ENCODE measurements at places on chromosomes 4 and X.

DNA sequence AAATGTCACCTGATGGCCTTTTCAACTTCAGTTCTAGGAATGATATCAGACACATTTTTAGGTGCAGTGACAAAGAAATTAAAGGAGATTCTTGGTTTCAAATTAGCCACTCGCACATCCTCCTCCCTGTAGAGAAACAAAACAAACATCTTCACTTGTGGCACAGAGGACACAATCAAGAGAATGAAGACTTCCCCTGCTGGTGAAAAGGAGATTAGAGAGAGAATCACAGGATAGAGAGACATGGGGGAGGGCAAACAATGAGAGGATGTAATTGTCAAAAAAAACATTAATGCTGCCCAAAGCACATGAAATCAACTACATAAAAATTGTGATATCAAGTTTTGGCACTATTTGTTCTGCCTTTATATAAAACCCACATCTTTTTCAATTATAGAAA lies 34.5 kb downstream of the ACE2 start:
- no peak for DNase-seq

DNA sequence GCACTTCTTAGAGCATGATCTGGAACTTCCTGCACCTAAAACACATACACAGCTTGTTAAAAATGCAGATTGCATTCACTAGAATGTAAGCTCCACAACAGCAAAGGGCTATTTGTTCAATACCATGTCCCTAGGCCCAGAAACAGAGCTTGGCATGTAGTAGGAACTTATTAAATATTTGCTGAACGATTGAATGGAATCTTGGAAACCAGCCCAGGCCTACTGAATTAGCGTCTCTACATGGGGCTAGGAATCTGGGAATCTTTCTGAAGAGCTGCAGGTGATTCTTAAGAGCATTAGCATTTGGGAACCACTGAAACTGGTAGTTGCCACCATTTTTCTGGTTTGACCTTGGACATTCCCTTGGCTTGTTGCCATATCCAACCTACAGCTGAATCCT lies 234.1 kb downstream of the STIM2 start:
- no peak for DNase-seq

DNA sequence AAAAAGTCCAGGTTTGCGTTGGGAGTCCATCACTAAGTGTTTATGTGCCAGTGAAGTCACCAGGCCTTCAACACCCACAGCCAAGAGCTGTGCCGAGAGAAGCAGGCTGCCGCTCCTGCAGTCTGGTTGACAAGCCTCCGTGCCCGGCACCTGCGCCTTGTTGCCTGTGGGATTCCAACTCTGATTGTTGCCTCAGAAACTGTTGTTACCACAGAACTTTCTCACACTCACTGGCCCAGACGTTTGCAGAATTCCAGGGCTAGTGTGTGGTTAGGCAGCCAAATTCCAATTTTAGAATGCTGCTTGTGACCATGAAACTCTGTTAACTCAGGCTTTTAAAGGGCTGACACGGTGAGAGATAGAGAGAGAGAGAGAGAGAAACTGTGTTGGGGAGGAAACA lies 119.5 kb upstream of the LIMCH1 start:
- DNase-seq = no peak

- DNase-seq = no peak
Observed at GRCh38 chr4:1638873-1639272, 45.2 kb downstream of the FAM53A start.

GRCh38 chr4:143402776-143403552 lies 66.3 kb downstream of the GAB1 start:
- no peak for DNase-seq

- no peak for DNase-seq
Observed at GRCh38 chr4:138235419-138235952, 6.7 kb downstream of the SLC7A11 start.

DNA sequence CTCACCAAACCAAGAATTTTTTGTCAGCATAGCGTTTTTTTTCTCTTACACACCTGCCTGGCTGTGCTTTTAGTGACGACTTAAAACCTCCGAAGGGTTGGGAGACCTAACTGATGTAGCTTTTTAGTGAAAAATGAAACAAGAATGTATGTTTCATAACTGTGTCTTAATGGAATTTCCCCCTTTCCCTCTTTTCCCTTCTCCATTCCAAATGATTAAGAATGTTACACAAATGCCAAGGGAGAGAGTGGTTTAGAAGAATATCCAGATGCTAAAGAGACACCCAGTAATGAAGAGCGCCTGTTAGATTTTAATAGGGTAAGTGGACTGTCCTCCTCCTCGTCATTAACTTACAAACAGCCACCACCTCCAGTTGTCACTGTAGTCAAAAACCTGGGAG lies 33.2 kb upstream of the TBC1D14 start:
- DNase-seq = no peak

DNA sequence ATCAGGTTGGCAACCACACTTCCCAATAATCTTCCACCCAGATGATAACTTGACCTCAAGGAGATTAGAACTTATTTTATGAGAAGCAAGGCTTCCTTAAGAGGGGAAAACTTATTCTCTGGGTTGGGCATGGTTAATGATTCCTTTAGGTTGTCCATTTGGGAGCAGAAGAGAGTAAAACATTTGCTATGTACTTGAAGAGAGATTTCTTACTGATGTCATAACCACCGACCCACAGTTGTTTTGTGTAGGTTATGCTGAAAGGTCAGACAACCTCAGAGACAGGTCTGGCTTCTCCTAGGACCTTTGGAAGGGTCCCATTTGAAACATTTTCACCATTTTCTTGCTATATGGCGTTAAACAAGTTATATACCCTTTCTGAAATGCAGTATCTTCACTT lies 56.1 kb downstream of the FAM114A1 start:
- no peak for DNase-seq

- no peak for DNase-seq
Observed at GRCh38 chr4:71011451-71011850, 18.0 kb downstream of the DCK start.

GRCh38 chr4:74357965-74358364 lies 7.0 kb upstream of the EREG start:
- no peak for DNase-seq

GRCh38 chr4:121717680-121718237 lies 21.0 kb upstream of the ANXA5 start:
- no peak for DNase-seq

- DNase-seq = no peak
Observed at GRCh38 chr4:77599378-77599777, 6.2 kb upstream of the CXCL13 start.

- DNase-seq = no peak
Observed at GRCh38 chrX:26915064-26915463, 548.1 kb downstream of the PPP4R3C start.

DNA sequence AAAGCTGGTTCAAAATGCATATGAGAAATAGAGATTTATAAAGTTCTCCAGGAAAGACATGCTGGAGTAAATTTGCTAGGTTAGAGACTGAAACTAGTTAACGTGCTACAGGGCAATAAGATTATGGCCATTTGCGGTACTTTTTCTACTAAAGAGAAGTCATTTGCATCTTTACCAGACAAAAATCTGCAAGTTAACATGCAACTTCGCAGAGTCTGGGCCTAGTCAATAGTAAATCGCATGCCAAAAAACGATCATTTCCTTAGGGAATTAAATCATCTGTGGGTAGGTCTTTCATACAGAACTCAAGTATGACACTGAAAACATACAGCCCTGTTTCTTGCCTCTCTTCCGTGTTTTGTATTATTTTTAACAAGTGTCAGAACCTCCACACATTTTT lies 32.8 kb upstream of the REST start:
- DNase-seq = no peak

DNA sequence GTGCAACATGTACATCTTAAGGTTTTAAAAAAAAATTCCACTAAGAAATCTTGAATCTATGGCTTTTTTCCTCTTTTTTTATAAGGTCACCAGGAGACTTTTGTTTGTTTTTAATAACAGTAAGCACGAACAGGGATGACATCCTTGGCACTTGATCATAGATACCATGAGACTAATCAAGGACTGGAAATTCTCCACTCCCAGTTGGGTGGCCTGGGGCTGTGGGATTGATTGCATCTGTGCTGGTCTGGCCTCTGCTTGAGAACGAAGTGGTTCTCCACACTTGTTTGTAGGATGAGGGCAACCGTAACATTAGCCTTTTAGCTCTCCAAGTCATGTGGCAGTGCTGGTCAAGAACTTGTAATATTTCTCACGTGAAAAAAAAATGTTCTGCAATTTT lies 35.4 kb downstream of the SNX25 start:
- DNase-seq = no peak

GRCh38 chr4:10034136-10034535 lies 12.8 kb upstream of the SLC2A9 start:
- no peak for DNase-seq

DNA sequence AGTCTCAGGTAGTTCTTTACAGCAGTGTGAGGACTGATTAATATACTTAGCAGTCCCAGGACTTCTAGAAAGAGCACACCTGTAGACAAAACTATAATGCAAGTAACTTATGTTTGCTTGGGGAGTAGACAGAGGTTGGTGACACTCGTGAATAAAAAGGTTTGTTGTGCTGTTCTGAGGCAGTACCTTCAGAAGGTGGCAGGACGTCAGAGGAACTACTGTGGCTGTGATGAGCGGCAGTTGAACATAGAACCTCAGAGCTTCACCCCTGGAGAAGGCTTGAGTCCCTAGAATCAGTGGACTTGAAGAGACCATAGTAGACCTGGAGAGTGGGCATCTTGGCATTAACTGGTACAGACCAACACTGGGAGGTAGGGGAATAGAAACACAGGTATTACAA lies 3.3 kb upstream of the GBA3 start:
- DNase-seq = no peak

GRCh38 chr4:100269446-100269845 lies 79.2 kb upstream of the DDIT4L start:
- no peak for DNase-seq

DNA sequence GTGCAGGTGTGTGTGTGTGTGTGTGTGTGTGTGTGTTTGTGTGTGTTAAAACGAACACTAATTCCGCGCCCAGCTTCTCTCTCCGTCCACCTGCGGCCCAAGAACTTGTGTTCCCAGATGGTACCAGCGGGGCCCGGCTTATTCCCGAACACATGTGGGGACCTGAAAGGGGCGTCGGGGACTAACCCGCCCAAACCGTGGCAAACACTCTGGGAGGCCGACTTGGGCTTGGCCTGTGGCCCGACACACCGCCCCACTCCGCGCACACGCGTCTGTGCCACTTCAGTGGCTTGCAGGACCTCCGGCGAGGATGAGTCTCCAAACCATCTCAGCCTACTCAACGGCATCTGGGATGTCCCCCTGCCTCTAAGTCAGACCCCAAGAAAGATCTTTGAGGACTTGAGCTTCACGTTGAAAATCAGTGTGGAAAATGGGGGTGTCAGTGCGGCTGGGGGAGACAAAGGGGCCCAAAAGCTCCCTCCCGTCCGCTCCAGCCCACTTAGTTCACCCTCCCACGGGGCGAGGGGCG lies 790 bp upstream of the HHIP start:
- peak; percentile 29 for DNase-seq

DNA sequence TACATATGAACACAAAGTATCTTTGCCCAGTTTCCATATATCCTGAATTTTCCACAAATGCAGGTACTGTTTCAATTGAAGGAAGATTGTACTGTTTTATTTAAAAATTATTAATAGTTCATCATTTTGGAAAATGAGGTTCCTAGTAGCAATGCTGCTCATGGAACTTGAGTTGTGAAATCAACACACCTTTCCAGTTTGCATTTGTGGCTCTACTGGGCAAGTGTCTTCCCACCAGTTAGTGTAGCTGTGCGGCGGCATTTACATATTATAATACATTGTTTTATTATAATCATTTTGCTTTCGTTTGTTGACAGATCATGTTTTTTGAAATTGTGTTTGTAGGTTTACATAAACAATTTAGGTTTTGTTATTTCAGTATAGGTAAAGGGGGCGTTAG lies 2.0 kb upstream of the DDX3X start:
- DNase-seq = no peak

DNA sequence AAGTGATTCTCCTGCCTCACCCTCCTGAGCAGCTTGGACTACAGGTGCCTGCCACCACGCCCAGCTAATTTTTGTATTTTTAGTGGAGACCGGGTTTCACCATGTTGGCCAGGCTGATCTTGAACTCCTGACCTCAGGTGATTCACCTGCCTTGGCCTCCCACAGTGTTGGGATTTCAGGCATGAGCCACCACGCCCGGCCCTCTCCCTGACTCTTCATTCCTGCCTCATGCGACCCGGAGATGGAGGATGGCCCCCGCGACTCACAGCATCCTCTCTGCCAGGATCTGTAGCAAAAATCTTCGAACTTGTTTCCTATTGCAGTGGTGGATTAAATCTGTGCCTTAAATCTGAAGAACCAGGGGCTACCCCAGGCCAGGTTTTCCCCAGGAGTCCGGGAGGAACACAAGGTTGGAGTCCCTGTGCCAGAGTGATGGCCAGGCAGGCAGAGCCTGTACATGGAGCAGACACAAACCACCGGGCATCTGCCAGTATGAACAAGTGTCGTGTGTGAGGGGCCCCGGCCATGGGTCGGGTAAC lies 11.5 kb downstream of the CPLX1 start:
- DNase-seq = no peak

DNA sequence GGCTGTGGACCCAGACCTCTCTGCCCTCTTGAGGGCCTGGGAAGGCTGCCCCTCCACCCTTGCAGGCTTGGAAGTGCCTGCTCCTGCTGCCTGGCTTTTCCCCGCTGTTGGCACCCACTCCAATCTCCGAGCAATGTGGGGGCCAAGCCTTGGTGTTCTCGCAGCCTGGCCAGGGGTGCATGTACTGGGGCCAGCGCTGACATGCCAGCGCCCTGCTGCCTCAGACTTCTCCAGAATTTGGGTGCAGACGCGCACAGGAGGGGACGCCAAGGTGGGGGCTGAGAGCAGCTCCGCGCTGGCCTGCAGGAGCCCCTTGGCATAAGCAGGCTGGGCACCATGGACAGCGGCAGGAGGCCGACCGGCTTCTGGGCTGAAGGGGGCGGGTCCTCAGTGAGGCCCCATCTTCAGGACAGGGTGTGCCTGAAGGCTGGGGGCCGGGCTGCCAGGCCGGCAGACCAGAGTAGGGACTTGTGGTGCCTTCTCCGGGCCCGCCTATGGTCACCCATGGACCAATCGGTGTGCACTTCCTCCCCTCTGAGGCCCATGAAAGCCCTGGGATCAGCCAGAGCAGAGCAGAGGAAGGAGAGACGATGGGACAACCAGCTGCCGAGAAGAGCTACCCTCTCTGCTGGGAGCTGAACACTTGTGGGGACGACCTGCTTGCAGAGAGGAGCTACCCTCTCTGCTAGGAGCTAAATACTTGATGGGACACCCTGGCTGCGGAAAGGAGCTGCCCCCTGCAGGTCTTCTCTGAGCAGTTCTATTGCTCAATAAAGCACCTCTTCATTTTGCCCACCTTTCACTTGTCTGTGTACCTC lies 118.3 kb downstream of the DNAAF6 start:
- DNase-seq = no peak

DNA sequence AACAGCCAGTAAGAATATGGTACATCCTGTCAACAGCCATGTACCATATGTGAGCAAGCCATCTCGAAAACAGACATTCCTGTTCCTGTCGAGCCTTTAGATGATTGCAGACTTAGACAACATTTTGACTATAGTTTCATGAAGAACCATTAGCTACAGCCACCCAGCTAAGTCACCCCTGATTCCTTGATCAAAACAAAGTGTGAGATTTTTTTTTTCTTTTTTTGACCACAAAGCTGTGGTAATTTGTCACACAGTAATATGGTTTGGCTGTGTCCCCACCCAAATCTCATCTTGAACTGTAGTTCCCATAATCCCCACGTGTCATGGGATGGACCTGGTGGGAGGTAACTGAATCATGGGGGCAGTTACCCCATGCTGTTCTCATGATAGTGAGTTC lies 15.2 kb upstream of the HADH start:
- no peak for DNase-seq

- DNase-seq = no peak
Observed at GRCh38 chrX:140440876-140441275, 64.0 kb downstream of the SOX3 start.

- no peak for DNase-seq
Observed at GRCh38 chr4:164648151-164648848, 105.6 kb upstream of the SMIM31 start.

All from GM20000 (cell line).